ENCODE measurements at places on chromosomes 11 and 22.

DNA sequence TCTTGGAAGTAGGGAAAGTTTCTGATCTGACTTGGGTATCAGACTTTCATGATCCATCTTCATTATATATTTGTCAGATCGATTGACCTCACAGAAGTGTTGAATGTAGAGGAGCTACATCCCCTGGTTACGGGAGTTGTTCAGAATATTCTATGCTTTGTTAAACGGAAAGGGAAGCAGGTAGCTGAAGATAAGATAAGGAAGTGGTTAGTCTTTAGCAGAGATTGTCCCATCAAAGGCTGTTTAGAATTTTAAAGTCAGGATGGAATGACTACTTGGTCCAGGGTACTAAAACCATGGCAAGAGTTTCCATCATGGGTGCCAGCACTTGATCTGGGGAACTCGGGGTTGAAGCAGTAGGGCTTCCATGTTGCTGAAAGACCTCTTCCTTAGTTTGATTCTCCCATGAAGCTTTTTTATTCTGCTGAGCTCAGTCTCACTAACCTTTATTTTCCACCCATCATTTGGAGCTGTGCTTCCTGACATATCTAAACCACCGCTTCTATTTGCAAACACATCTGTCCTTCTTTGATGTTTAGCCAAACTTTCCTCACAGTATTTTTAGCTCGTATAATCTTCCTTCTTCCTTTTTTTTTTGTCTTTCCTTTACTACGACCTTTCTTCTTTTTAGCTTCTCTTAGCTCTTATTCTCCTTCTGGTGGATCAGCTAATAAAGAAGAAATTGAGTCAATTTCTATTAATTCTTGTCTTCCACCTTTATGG, 4.0 kb upstream of the C22orf31 start:
- no peak for DNase-seq

GRCh38 chr22:42562279-42562678, 8.5 kb downstream of the SERHL2 start:
- no peak for DNase-seq

- no peak for DNase-seq
Observed at GRCh38 chr22:27867953-27868731, 50.9 kb downstream of the PITPNB start.

GRCh38 chr11:78390809-78391208, 26.8 kb downstream of the GAB2 start:
- no peak for DNase-seq

- no peak for DNase-seq
Observed at GRCh38 chr11:108025387-108026080, 16.8 kb downstream of the CUL5 start.

GRCh38 chr11:41306431-41306830, 153.0 kb downstream of the LRRC4C start:
- no peak for DNase-seq

- DNase-seq, result peak; percentile 68
Observed at GRCh38 chr11:1640076-1640946, 10.7 kb downstream of the KRTAP5-5 start.

DNA sequence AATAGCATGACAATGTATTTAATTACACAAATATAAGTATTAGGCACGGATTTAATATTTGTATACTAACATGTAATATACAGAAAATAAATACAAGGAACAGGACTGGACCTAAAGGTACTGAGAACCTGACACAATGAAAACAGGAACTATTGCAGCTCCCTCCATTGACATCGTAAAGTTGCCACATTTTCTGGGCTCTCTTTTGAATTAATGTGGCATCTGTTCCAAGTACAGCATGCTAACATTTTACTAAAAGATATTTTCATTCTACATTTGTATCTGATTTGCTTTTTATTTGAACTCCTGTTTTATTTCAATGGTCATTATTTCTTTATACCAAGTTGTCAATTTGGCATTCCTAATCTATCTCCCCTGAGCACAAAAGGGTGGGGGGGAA, 15.3 kb downstream of the PHF21A start:
- DNase-seq, result no peak

GRCh38 chr11:66698491-66698890, 20.8 kb upstream of the RBM4B start:
- no peak for DNase-seq

- no peak for DNase-seq
Observed at GRCh38 chr11:33290319-33290718, 33.1 kb downstream of the HIPK3 start.

DNA sequence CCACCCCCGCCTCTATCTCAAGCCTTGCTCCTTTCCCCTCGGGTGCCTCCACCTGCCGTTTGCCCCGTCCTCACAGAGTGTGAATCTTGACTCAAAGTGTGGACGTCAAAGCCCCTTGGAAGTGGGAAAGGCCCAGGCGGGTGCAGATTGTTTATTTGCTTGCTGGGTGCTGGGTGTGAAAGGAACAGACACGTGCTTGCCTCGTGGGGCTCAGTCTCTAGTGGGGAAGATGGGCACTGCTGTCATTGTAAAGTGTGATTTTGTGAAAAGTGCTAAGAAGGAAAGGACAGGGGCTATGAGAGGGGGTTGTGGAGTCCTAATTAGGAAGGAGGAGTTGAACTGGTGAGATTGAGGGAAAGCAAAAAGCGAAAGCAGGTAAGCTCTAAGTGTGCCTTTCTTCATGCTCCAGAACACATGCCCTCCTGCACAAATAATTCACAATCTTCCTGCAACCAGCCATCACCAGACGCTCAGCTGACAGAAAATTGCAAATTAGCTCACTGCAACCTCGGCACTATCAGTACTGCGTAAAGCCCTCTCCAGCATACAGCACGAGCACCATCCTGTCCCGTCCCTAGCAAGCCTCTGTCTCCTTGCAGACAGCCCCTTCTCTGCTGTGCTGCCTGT, 9.7 kb upstream of the GCAT start:
- no peak for DNase-seq

DNA sequence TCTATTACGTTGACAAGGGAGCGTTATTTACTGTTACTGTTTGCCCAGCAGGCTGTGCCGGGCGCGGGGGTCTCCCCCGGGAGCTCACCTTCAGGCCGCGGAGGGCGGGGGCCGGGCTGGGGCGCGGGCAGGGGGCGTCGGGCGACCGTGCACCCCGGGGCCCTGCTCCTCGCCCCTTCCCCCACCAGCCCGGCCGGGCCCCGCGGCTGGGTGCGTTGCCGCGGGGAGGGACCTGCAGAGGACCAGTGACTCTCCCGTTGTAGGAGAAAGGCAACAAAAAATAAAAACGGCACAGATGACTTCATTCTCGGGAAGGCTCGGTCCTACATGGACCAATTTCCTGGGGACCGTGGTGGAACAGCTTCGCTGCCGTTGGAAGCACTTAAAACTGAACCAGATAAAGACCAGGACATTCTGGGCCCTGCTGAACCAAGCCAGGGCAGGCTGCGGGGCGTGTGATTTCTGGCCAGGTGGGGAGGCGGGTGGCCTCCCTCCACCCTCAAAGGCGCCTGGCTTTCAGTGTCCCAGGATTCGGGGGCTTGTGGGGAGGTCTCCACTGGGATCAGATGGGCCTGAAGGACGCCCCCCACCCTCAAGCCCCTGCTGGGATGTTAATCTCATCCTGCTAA, 57.4 kb downstream of the IGLL1 start:
- peak; percentile 55 for DNase-seq

GRCh38 chr11:26904132-26904531, 89.8 kb upstream of the FIBIN start:
- no peak for DNase-seq

DNA sequence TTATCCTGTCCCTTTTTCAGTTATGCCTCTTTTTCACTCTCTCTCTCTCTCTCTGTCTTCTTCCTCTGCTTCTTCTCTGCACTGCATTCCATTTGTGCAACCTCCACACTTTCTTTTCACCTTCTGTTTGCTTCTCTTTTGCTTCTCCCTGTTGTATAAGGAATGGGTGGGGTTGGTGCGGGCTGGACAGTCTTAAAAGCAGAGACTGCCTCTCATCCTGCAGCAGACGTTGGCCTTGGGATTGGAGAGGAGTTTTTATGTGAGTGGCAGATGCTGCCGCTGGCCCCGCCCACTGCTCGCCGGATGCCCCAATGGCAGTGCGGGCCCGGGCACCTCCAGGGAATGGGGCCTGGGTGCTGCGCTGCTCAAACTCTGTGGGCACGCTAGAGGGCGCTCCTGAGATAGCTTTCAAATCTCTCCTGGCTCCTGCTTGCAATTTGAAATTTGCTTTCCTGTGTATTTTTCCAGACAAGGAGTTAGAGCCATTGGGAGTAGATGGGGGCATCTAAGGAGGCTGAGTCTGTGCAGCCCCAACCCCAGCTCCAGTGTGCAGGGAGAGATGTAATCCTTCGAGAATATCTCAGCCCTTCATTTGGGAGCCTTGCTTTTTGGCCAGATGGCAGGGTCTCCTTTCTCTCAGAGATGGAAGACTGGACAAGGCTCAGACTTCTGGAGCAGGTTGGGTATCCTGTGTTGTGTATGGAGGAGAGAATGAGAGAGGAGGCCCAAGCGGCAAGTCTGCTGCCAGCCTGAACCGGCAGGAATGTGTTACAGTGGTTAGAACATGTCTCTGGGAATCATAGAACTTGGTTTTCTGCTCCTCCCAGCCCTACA, 81.2 kb downstream of the GRAMD1B start:
- DNase-seq, result peak; percentile 91
